ENCODE measurements at places on chromosomes 16 and 17.

GRCh38 chr16:84423416-84423837 lies 55.1 kb downstream of the ATP2C2 start:
- no peak for DNase-seq

DNA sequence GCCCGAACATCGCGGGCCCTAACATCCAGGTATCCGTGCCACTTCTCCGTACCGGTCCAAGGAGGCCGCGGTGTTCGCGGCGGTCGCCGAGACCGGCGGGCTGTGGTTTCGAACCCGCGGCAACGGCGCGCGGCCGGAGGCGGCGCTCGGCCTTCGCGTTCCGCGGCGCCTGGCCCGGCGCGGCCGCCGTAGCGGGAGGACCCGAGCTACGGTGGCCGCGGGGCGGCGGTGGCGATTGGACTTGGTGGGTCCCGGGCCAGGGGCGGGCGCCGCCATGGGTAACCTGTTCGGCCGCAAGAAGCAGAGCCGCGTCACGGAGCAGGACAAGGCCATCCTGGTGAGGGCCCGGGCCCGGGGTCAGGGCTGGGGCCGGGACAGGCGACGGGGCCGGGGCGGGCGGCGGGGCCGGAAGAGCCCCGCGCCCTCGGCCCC lies at the start of gene CHMP6:
CHMP6 (plus strand) TSS at position 197 of the 432 bp plus-strand sequence; CDS start at position 275, 78 bp downstream.
- peak; percentile 56 for DNase-seq

GRCh38 chr17:28871056-28871579 lies 16.3 kb downstream of the ERAL1 start:
- DNase-seq = peak; percentile 10

DNA sequence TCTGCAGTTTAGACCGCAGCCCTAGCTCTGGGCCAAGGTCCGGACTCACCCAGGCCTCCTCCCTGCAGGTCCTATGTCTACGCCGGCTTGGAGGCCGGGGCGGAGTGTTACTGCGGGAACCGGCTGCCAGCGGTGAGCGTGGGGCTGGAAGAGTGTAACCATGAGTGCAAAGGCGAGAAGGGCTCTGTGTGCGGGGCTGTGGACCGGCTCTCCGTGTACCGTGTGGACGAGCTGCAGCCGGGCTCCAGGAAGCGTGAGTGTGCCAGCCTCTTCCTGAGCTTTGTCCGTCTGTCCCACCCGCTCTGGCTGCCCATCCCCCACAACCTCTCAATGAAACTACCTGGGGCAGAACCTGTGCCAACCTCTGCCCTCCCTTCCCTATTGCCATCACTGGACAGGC lies 20.1 kb downstream of the WSCD1 start:
- no peak for DNase-seq

DNA sequence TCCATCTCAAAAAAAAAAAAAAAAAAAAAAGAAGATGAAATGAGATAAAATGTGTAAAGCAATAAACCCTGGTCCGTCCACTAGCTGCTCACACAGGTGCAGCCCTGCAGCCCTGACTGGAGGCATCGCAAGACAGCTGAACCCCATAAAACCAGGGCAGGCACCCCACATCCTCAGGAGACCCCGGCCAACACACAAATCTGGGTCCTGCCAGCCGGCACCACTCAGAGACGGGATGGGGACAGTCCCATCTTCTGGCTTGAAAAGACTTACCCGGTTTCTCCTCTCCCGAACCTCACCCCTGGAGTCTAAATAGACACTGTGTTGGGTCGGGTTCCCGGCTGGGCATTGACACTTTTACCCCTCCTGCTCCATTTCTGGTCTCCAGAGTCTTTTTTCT lies 52.7 kb upstream of the TNRC6C start:
- DNase-seq = no peak

DNA sequence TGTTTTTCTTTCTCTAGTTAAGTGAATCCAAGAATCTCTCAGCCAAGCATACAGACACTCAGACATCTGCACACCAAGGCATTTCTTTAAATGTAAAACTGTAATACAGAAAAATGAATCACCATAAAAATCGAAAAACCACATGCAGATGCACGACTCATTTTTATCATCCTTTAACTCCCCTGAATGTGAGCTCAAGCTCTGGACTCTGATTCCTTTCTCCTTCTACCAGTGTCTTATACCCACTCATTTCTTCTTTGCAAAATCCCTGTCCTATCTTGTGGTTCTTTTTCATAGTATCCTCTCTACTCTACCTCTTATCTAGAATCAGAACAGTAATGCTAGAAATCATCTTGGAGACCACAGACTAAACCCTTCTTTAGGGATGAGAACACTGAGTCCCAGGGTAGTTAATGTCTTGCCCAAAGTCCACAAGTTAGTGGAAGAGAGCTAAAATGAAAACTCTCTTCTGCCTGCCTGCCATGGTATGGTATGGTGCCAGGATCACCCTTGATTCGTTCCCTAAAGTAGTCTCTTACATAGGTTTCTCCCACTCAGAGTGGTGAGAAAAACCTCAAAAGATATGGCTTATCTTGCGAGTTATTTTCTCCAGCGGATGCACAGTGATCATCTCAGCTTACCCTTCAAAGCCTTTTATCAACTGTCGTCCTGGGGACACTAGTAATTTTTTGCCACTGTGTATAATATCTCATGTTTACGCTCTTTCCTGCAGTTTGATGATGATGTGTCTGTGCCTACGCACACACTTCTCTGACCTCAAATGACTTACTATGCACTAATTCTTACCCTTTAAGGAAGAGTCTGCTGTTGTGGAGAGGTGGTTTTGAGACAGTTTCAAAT lies 30.2 kb downstream of the BRD7 start:
- no peak for DNase-seq

DNA sequence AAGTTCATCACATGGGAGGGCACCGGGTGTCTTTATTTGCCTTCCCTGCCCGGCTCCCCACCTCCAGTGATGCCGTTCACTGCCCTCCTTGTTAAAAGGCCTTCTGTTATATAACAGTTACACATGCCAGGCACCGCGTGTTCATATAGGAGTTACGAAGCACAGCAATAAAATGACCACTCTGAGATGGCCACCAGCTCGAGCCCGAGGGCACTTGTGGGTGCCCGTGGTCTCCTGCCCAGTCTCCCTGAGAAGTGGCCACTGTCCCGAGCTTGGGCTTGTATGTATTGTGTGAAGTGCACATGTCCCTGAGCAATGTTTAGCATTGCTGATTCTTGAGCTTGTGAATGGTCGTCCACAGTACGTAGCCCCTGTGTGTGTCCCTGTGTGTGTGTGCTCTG lies 355.6 kb downstream of the SEC14L1 start:
- DNase-seq = no peak

GRCh38 chr16:19424478-19424877 lies 6.8 kb downstream of the TMC5 start:
- DNase-seq = no peak

- DNase-seq = no peak
These were observed 205.5 kb downstream of the HS3ST3B1 start for GRCh38 chr17:14506364-14506763.

GRCh38 chr16:74739275-74739674 lies 35.3 kb downstream of the FA2H start:
- no peak for DNase-seq

DNA sequence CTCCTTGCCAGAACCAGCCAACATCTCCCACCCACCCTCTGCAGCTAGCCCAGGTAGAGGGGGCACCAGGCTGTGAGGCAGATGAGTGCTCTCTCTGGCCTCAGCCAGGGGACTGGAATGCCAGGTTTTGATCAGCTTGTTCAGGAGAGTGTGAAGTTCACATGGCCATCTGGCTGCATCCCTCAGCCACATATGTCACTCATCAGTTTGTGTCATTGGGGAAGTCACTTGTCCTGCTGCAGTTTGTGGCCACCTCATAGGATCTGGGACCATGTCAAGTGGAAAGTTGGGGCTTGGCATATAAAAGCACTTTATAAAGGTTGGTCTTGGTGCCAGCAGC lies 147.6 kb downstream of the SOCS1 start:
- no peak for DNase-seq

DNA sequence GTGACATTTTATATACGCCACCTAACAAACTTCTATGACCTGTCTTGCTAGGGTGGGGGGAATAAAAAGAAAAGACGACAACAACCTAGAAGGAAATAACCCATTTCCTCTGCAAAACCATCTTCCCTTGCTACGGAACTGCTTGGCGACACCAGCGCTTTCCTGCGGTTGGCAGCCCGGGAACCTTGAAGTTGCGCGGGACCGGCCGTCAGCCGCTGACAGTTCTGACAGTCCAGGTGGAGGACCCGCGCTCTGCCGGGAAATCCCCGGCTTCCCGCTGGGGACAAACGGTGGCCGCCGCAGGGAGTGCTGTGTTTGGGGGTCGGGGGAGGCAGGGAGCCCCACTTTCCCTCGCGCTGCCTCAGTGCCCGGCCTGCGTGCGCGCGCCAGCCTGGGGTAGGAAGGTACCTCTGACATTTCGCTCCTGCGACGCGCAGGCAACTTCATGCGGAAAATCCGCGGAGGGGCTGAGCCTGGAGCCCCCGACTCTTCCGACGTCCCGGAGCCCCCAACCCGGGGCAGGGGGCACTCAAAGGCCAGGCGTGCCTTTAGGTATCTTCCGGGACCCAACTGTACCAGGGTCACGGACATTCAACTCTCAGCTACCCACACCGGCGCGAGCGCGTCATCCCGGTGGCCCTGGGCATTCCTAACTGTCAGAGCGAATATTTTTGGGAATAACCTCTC lies 516 bp downstream of the SLC16A6 start:
- DNase-seq = peak; percentile 65

GRCh38 chr17:49694847-49695697 lies 12.7 kb downstream of the SLC35B1 start:
- peak; percentile 56 for DNase-seq

- DNase-seq = peak; percentile 64
These were observed 75.2 kb upstream of the KSR1 start for GRCh38 chr17:27381007-27381501.

DNA sequence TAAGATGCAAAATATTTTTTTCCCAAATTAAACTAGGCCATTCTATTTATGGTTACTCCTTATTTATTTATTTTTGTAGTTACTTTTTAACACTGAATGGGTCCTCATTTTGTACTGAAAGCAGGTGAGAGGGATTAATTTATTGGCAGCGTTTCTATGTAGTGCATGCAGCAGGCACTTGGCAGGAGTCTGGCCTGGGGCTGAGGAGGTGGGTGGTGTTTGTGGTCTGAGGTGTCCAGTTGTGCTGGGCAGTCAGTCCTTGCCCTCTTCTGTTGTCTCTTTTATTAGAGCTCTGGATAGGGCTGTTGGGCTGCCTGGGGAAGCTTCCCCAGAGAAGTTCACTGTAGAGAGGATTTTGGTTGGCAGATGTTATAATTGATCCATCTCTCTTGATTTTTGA lies 12.7 kb downstream of the SEC14L1 start:
- DNase-seq = no peak

GRCh38 chr17:77319211-77320043 lies 178.7 kb downstream of the SEC14L1 start:
- peak; percentile 39 for DNase-seq

GRCh38 chr16:1237990-1238389 lies 2.5 kb upstream of the TPSAB1 start:
- DNase-seq = no peak

DNA sequence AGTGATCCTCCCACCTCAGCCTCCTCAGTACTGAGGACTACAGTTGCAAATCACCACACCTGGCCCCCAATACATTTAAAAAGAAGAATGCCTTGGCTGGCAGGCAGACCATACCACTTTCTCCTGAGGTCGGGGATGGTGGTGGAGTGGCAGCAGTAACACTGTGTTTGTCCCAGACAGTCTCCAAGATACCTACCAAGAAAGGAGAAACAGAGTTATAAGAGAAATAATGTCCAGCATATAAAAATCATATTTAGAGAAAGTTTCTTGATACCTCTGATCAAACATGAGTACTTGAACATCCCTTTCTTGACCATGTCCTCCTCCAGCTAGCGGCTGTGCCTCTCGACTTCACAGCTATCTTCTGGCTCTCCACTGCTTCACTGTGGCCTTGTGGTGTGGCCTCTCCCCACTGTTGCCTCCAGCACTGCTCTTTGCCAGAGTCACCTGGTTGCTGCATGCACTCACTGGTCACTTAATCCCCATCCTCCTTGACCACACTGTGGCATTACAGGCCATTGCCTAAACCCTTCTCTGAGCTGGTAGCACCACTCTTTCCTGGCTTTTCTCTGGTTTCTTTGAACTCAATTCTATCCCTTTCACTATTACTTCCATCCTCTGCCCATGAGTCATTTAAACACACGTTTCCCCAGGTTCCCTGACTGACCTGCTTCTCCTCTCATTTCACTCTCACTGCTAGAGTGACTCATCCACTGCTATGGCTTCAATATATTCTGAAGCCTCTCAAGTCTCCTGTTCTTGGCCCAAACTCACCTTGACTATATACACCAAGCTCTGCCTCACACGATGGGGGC lies 45.2 kb downstream of the XPO6 start:
- DNase-seq = no peak

- DNase-seq = no peak
These were observed 34.4 kb upstream of the XYLT2 start for GRCh38 chr17:50311483-50311882.

DNA sequence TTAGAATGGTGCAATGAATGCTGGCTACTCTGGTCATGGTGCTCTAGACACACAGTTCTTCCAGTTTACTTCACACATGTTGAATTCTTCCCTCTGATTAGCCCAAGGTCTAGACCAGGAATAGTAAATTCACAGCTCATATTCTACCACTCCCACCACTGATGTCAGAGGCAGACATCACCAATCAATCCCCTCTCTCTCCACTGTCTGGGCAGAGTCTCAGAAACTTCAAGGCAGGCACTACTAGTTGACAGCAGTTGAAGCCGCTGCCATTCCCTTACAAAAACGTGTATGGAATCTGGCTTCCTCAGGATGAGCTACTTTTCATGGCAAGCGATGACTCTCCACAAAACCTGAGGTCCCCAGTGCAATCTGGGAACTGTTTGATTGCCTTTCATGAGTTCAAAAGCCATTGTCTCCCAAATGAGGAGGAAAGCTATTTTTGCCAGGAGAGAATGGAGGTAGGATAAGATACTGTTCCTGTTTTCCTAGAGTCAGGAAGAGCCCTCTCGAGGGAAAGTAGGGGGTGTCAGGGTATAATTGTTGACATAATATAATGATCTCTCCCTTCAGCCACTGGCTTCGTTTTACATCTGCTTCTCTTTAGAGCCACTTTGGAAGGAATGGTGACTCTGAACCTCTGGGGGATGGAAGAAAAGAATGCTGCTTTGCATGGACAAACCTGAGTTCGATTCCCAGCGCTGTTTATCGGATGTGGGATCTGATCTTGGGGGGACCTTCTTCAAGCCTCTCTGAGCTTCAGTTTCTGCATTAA lies 90.0 kb downstream of the FOXL1 start:
- no peak for DNase-seq

- no peak for DNase-seq
These were observed 13.3 kb upstream of the CNEP1R1 start for GRCh38 chr16:50011707-50012106.

GRCh38 chr17:79937391-79938335 lies 98.0 kb downstream of the TBC1D16 start:
- DNase-seq = no peak
